ENCODE measurements at places on chromosomes 7 and 10. TPM values are rescaled to one million over a fixed set of nuclear protein-coding genes. Genes with fewer than 3 reads are reported as not detected.
A peak's percentile ranks its signal among the peaks of the same experiment; 100 is the strongest.

Gene ATXN7L1
- total RNA-seq = 7.7 TPM

GRCh38 chr10:110398419-110399105, 93.8 kb upstream of the SMNDC1 start:
- DNase-seq = peak; percentile 99

DNA sequence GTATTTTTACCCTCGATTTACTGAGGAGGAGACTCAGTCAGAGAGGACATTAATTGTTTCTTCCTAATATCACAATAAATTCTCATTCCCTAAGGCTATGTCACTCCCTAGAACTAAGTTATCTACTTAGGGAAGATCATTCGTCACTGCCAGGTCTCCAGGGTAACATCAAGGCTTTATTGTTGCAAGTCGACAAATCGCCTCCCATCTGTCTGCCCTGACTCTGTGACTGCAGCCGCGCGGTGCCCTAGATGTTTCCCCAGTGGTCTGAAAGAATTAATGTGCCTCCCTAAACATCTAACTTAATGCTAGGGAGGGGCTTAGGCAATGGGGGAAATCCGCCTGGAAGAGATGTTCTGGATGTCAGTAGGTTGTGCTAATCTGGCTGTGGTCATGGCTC, 558.8 kb upstream of the C7orf33 start:
- DNase-seq = no peak

DNA sequence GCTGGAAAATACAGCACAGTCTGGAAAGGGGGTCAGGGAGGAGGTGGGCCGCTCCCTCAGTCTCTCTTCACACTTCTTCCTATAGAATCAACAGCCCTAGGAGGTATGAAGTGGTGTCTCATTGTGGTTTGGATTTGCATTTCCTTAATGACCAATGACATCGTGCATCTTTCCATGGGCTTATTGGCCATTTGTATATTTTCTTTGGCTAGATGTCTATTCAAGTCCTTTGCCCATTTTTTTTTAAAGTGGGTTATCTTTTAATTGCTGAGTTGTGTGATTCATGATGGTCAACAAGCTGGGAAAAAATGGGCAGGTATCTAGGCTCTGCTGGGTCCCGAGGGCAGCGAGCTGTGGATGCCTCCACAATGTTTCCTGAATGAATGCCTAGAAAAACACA, 29.1 kb downstream of the TMEM130 start:
- peak; percentile 80 for DNase-seq

DNA sequence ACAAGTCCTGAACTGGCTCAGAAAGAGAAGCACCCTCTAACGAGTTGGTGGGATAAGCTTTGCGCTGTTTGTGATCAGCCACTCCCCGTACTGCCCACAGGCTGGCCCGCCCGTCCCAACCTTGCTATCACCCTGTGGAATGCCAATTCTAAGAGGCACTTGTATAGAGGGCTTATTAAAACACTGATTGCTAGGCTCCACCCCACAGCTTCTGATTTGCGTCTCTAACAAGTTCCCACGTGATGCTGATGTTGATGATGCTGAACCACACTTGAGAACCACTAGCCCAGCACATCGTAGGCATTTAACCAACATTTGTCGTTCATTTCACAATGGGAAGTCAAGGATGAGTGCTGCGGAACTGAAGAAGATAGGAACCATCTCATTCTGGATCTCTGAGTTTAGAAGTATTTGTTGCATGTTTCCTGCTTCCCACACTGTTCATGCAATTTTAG, 12.7 kb upstream of the GSAP start:
- no peak for DNase-seq

Gene IDE
- total RNA-seq = 28.3 TPM

Gene SPAG6
- total RNA-seq = 0.02 TPM

Gene CNPY1
- not detected for total RNA-seq

Gene OPALIN
- not detected for total RNA-seq

- no peak for DNase-seq
Measured at GRCh38 chr10:133459454-133460207, 5.9 kb downstream of the SCART1 start.

- DNase-seq = no peak
Measured at GRCh38 chr7:158343526-158343925, 244.1 kb downstream of the PTPRN2 start.

Gene FZD1
- 6.1 TPM for total RNA-seq

Gene NPFFR1
- total RNA-seq = not detected

DNA sequence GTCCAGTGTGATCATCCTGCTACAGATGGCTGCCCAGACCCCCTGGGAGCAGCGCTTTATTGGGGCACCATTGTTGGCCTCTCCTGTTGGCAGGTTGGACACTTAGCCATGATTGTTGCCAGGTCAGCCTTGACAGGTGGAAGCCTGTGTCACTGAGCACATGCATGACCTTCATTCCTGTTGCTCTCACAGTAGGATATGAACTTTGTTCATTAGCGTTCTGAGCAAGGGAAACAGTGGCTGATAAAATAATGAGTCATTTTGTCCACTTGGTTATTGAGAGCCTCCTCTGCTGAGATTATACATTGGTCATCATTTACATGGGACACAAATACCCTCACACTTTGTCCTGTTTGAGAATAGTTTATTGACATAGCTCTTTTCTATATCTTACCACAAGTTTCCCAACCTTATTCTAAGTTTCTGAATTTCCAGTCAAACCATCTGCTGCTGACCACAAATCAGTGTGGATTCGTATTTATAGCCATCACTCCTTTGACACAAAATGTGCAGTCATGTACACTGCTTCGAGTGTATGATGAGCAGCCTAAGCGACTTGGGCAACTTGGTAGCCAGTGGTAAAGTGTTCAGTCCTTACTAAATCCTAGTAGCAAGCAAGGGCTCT, 102.6 kb downstream of the TPST1 start:
- peak; percentile 74 for DNase-seq

DNA sequence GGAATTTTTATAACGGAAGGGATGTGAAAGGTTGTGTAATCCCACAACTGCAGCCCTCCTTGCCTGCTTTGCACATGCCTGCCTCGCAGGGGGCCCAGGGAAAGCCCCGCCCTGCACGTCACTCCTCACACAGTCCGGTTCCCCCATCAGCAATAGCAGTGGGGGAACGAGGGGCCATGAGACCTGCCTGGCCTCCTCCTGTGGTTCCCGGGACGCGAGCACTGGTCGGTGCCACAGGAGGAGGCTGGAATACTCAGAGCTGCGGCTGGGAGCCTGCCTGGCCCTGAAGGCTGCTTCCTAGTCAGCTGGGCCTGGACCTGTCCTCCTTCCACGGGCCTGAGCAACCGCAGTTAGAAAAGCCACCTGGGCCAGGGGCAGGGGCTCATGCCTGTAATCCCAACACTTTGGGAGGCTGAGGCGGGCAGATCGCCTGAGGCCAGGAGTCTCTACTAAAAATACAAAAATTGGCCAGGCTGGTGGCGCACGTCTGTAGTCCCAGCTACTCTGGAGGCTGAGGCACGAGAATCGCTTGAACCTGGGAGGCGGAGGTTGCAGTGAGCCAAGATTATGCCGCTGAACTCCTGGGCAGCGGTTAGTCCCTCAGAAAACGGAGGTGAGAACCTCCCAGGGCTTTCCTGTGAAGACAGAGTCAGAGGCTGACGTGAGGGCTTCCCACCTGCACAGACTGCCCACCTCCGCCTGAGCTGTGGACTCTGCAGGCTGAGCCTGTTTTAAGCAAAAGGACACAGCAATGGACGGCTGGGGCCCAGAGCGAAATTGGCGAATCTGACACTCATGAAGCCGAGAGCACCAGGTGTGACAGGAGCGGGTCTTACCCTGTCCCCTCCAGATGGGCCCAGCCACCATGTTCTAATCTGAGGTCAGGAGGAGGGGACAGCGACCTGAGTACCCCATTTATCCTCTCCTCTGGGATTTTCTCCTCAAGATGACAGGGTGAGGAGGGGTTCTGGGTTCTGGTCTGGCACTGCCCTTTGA, 52.9 kb downstream of the VIPR2 start:
- no peak for DNase-seq

DNA sequence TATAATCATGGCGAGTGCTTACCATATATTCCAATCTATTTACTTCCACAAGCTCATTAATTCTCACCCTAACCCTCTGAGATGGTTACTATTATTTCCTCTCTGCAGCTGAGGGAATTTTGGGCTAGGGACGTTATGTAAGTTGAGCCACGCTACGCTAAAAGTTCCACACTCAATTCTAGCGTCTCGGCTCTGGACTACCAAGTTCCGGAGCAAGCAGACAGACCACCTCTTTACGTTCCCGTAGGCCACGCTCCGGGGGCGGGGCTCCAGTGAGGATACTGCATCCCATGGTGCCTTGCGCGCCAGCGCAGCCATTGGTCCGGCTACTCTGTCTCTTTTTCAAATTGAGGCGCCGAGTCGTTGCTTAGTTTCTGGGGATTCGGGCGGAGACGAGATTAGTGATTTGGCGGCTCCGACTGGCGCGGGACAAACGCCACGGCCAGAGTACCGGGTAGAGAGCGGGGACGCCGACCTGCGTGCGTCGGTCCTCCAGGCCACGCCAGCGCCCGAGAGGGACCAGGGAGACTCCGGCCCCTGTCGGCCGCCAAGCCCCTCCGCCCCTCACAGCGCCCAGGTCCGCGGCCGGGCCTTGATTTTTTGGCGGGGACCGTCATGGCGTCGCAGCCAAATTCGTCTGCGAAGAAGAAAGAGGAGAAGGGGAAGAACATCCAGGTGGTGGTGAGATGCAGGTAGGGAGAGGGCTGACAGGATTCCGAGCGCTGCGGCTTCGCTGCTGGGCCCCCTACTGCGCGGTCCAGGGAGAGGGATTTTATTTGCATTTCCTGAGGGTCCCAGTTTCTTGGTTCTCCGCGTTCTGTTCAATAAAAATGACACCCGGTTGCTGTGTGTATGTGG, at the start of gene KIF11:
TSS of gene KIF11 (plus strand) at position 370 of the 858 bp plus-strand sequence. CDS start at position 616, 246 bp downstream.
- peak; percentile 96 for DNase-seq

DNA sequence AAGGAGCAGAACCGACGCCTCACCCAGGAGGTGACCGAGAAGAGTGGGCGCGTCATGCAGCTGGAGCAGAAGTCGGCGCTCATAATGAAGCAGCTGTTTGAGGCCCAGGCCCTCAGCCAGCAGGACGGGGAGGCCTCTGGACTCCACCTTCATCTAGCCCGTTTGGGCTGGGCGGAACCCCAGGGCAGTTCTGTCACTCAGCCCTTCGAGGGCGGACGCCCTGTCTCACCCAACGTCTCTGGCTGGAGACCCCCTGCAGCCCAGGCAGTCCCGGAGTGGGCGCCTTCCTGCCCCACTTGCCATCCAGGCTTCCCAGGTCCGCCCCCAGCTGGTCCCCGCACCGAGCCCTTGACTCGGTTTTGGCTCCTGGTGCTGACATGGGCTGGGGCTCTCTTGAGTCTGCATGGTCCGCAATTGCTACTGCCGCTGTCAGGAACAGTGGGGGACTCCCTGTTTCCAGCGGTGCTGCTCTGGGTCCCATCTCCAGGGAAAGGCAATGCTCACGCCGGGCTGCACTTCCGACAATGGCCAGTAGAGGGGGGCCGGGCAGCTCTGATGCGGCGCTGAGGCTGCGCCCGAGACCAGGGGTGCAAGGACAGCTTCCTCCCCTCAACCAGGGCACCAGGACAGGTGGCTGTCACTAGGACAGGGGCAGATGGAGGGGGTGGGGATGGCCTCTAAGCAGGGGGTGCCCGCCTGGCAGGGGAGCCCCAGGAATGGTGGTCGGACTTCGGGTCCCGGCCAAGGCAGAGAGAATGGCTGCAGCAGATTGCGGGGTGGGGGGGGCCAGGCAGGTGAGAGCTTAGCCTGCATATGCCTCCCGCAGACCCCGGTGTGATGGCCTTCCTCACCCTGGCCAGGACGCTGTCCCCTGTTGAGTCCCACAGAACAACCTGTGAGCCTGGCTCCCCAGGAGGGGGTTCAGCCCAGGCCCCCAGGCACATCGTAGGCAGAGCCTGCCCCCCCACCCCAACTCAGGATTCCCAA, 71.2 kb upstream of the KCTD7 start:
- DNase-seq = peak; percentile 31

GRCh38 chr10:106615081-106615480, 549.4 kb downstream of the SORCS1 start:
- peak; percentile 50 for DNase-seq

DNA sequence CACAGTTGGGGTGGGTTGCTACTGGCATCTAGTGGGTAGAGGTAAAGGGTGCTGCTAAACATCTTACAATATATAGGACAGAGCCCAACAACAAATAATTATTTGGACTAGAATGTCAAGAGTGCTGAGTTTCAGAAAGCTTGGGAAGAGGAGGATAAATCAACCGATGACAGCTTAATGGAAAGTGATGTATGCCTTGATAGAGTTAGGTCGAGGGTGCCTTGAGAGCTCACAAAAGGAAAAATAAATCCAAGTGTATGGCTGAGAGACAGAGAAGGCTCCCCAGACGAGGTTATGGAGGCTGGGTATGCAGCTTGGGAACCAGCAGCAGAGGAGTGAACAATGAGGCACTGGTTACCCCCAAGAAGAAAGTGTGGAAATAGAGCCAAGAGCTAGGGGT, 211.1 kb downstream of the HDAC9 start:
- no peak for DNase-seq

Gene ANXA8L1
- 0.37 TPM for total RNA-seq

Gene CYP2C18
- not detected for total RNA-seq

Gene EBF3
- not detected for total RNA-seq

DNA sequence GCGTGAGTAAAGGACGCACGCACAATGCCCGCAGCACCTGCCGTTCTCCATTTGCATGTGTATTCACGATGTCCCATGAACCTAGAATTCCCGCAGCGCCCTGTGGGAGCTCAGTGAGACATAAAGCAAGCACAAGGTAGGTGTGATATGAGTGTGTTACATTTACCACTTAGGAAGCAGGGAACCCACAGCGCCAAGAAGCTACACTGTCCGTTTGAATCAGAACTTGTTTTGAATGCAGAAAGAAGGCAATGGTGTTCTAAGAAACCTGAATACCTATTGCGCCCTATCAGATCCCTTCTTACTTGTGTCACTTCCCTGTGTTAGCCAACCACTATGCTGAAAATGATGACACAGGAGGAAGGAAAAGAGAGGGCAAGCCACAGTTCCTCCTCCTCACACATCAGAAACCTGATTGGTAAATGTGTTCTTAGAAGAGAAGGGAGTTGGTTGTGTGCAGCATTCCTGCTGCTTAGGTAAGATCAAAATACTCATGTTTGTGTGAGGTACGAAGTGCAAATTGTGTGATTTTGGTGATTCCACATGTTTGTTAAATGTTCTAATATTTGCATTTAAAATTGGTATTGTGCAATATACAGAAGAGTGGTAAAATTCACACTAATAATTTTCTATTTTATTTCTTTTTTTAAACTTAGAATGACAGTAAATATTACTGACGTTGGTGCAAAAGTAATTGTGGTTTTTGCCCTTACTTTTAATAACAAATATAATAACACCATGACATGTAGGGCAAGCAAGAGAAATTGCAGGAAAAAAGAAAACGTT, 185.4 kb downstream of the SEC23IP start:
- DNase-seq = no peak

Gene LEP
- total RNA-seq = not detected
